ENCODE measurements at places on chromosomes 16 and 17. TPM values are rescaled to one million over a fixed set of nuclear protein-coding genes. Genes with fewer than 3 reads are reported as not detected.

CCL7 gene
- total RNA-seq, result 1.0 TPM

BAIAP3 gene
- total RNA-seq, result 0.28 TPM

SOST gene
- total RNA-seq, result not detected

KRT14 gene
- 0.14 TPM for total RNA-seq

PDIA2 gene
- 0.37 TPM for total RNA-seq

VAT1L gene
- 30.9 TPM for total RNA-seq

KCTD11 gene
- 6.8 TPM for total RNA-seq

KRT28 gene
- total RNA-seq, result not detected

RHBDF1 gene
- 41.6 TPM for total RNA-seq

C17orf50 gene
- not detected for total RNA-seq

SLC16A13 gene
- total RNA-seq, result 0.92 TPM

TMIGD1 gene
- total RNA-seq, result not detected

COG1 gene
- 16.4 TPM for total RNA-seq

FBXL16 gene
- not detected for total RNA-seq

LRRC37A gene
- 0.46 TPM for total RNA-seq

EMC6 gene
- total RNA-seq, result 11.8 TPM

TSPAN10 gene
- total RNA-seq, result 2.1 TPM

KCNJ16 gene
- not detected for total RNA-seq

KCNG4 gene
- total RNA-seq, result not detected

OTOA gene
- total RNA-seq, result under 0.01 TPM

UTP4 gene
- 16.4 TPM for total RNA-seq

HCRT gene
- total RNA-seq, result not detected

NPW gene
- 0.43 TPM for total RNA-seq

WIPF2 gene
- total RNA-seq, result 4.6 TPM

KLHL10 gene
- 0.43 TPM for total RNA-seq

KRTAP16-1 gene
- total RNA-seq, result not detected

KIF2B gene
- total RNA-seq, result not detected

ZCCHC14 gene
- 11.0 TPM for total RNA-seq

ADAM11 gene
- total RNA-seq, result 0.14 TPM

CACNG1 gene
- not detected for total RNA-seq

CDK5R1 gene
- total RNA-seq, result 0.28 TPM
